ENCODE measurements at places on chromosomes 16 and 17.

DNA sequence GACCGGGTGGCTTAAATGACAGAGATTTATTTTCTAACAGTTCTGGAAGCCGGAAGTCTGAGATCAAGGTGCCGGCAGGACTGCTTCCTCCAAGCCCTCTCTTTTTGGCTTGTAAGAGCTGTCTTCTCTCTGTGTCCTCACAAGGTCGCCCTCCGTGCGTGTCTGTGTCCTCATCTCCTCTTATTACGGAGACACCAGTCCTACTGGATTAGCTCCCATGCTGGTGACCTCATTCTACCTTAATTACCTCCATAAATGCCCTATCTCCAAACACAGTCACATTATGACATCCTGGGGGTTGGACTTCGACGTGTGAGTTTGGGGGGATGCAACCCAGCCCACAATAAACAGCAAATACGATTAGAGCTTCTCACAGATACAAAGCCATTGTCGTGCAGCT lies 161.5 kb downstream of the FOXL1 start:
- DNase-seq: no peak

DNA sequence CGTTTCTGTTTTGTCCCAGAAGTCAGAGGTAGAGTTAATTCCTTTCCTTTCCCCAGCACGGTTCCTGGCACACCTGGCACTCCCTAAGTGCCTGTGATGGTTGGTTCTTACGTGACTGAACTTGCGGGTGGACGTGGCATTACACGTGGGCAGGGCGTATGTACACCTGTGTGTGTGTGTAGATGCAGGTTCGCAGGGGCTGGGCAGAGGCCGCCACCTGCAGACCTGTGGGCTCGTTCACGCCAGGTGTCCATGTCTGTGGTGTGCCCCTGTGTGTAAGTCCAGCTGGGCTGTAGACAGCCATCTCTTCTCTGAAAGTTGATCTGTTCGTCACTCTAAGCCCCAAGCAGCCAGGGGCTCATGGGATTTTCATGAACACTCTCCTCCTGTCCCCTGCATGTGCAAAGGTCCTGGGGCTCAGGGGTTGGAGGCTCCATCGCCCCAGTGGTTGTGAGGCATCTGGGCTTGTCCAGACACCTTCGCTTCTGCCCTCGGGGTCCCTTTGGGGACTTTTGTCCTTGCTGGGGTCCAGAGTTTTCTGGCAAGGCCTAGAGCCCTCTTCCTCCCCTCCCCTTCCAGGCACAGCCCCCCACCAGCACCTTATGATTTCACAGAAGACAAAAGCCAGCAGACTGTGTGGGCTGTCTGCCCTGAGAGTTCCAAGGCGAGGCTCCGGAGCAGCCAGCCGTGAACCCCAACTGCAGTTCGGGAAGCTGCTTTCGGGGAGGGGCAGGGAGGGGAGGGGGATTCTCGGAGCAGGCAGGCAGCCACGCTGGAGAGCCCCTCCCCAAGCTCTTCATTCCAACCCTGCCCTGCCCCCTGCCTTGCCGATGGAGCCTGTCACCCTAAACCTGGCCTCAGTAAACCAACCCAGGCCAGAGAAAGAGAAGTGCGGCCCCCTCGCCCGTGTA lies 5.4 kb upstream of the FSCN2 start:
- no peak for DNase-seq

DNA sequence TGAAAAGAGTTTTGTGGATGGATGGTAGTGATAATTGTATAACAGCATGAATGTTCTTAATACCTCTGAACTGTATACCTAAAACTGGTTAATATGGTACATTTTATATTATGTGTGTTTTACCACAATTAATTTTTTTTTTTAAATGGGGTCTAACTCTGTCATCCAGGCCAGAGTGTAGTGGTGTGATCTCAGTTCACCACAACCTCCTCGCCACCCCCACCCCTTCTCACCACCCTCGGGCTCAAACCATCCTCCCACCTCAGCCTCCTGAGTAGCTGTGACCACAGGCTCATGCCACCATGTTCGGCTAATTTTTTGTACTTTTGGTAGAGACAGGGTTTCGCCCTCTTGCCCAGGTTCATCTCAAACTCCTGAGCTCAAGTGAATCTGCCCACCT lies 123.2 kb downstream of the CDRT15L2 start:
- no peak for DNase-seq

DNA sequence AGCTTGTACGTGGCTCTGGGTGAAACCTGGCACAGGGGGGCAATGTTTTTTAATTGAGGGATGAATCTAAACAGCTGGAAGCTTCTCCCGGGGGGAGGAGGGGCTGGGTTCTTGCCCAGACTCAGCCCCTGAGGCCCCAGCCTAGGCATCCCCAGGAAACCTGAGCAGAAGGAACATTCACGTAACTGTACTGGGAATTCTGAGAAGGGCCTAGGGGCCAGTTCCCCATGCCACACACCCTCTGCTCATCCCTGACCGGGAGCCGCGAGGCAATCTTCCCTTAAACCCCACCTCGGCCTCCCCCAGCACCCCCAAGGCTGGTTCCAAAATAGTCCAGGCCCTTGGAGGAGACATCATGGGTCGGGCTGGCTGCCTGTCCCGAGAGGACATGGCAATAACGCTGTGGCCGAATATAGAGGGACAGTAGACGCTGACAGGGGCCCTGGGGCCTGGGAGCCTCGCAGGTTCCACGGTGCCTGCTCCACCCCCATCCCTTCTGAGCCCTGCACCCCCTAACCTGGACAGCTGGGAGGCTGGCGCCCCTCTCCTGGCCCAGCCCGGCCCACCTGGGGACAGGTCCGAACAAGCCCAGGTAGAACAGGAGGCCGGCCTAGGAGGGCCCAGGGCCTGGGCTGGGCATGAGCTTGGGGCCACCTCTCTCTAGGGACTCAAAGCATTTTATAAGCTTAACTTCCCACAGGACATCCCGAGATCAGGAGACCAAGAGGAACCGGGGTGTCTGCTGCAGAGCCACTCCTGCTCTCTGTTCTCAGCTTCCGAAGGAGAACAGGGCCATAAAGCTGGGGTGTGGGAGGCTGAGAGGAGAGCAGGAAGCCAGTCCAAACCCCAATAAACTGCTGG lies 83.2 kb upstream of the TOB1 start:
- DNase-seq: no peak

DNA sequence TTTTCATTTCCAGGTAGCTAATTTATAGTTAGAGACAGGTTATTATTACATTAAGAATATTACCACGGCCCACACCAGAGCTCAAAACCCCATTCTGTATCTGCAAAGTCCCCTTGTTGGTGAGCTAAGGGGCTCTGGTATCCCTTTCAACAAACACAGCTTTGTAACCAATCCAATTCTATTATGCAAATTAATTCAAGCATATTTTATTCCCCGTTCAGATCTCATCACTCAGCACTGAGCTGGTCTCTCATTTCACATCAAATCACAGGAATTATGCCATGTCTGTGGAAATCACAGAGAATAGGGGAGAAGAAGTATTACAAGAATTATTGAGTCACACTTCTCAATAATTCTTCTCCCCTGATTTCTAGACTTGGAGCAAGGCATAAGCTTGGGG lies 111.7 kb downstream of the CDH11 start:
- DNase-seq: no peak

- DNase-seq: no peak
These were observed 2.7 kb downstream of the CTDNEP1 start for GRCh38 chr17:7248796-7249195.

- DNase-seq: no peak
These were observed 1.3 kb upstream of the TBX4 start for GRCh38 chr17:61450641-61451537.

DNA sequence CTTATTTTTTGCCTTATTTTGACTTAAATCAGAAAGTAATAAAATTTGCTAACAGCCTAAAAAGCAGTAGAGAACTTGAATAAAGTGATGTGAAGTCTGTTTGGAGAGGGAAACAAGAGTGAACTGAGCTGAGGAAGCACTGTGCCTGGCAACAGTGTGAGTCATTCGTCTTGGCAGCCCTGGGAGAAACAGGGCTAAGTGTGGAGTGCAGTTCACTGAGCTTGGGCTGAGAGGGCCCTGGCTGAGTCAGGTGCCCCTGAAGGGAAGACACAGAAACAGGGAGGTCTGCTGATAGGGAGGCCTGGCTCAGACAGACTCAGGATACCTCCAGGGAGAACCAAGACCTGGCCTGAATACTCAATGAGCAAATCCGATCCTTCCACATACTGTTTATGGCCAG lies 132.1 kb downstream of the HS3ST4 start:
- DNase-seq: no peak

DNA sequence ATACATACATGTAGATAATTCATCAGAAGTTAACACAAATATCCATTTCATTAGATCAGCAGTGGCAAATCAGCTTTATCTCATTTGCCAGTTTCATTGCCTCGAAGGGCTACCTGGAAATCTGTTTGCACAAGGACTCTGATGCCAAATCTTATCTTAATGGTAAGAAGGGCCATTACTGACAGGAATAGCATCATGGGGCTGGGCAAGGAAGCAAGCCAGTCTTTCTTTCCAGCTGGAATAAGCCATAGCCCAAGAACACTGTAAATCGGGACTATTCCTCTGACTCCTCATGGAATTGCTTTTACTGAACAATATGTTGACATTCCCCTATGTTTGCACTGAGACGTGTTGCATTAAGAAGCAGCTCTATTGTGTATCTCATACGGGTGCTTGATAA lies 101.4 kb upstream of the CLEC3A start:
- no peak for DNase-seq
